Ascending aorta (tissue), 2 donors: ENCODE measurements at places on chromosomes 2 and 18.

DNA sequence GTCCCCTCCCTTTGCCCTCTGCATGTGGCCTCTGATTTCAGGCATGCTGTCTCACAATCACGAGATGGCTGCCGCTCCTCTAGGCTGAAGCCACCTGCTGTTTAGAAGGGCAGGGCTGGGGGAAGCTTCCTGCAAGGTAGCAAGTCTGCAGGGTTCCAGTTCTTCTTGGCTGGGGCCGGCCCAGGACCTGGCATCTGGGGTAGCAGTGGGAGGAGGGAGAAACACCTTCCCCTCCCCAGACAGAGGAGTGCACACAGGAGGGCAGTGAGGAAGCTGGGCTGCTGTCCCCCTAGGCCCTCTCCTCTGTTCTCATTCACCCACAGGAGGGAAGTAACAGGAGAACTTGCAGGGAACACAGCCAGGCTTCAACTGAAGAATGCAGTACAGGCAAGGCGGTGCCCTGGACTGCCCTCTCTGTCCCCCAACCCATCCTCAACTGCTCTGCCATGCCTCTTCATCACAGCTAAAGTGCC, 345.9 kb upstream of the HS6ST1 start:
- no peak for DNase-seq

- no peak for DNase-seq
These were observed 42.4 kb upstream of the TACR1 start for GRCh38 chr2:75241696-75242095.

DNA sequence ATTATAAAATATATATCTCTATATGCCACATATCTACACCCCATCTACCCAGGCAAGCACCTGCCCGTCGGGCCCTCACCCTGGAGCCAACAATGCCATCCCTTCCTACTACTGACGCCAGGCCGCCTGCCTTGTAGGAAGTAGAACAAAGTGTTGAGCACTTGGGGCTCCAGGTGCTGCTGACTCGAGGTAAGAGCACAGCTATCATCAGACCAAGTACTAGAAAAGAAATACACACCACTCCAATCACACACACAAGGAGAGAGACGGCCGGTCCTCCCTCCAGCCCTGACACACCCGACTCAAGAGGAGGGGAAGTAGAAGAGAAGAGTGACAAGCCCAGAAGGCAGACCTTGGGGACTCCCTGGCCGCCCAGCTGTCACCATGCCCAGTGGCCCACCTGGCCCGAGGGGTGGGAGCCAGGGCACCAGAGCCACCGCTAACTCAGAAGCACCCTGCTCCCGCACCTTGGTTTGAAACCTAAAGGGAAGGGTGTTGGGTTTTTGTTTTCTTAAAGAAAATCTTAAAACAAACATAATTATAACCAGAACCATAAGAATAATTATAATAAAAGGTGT, 64.0 kb upstream of the POMC start:
- DNase-seq, result no peak

- no peak for DNase-seq
These were observed 84.8 kb upstream of the NCKAP5 start for GRCh38 chr2:133653056-133653455.

DNA sequence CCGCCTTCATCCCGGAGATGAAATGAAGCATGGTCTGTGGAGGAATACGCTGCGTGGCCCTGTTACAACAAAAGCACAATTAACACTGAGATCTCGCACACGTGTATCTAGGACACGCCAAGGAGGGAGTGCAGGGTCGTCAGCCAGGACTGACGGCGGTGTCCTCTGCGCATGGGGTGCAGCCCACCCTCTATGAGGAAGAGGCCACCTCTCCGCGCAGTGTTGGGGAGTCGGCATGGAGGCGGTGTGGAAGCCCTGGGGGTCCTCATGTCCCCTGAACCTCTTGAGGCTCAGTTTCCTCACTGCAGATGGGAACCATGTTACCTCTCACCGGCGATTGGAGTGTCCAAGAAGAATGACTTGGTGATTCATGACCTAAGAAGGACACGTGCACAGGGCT, 86.0 kb upstream of the ZNF236 start:
- no peak for DNase-seq

DNA sequence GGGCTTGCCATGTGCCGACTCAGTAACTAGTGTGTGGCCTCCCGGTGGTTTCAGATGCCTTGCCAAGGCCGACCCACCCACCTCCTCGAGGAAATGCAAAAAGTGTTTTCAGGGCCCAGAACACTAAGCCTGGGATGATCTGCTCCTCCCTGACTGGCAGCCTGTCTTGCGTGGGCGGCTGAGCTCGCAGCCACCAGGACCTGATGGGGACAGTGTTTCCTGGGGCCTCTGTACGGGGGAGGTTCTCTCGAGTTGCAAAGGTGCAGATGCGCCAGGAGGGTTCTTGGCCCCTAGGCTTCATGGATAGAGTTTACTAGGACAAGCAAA, 85.2 kb downstream of the GLI2 start:
- no peak for DNase-seq

DNA sequence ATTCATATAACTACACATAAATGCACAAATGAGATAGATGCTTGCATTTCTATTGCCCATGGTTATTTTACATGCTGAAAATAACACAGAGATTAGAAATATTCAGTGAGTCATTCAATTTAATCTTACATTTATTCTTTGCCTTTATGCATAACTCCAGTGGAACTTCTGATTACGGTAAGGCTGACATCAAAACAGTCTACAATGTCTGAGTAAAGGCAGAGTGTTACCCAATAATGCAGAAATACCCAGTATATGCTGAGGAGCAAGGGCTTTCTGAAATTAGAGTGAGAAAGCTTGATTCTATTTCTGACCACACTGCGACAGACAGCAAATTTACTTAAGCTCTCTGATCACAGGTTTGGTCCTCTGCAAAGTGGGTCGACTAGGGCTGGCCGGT, 9.2 kb downstream of the NMI start:
- DNase-seq, result no peak

GRCh38 chr2:66301022-66301766, 133.7 kb upstream of the MEIS1 start:
- peak; percentile 27 for DNase-seq
